Sciatic nerve (tissue), 2 donors: ENCODE measurements at places on chromosomes 2 and 18.

DNA sequence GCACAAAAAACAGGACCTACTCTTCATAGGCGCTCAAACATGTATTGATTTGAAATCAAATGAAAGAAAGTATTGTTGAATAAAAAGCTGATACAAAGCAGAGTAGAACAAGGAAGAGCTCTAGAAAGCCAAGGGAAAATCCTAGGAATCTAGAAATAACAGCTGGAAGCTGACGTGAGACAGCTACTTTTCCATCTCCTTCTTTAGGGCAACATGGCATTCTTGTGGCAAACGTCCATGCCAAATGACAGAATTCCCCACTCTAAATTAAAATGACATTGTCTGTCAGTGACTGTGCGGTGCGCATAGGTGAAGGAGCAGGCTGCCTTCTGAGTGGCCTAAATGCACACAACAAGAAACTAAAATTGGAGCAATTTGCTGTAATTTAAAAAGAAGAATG, 557.4 kb downstream of the SOX11 start:
- no peak for DNase-seq

DNA sequence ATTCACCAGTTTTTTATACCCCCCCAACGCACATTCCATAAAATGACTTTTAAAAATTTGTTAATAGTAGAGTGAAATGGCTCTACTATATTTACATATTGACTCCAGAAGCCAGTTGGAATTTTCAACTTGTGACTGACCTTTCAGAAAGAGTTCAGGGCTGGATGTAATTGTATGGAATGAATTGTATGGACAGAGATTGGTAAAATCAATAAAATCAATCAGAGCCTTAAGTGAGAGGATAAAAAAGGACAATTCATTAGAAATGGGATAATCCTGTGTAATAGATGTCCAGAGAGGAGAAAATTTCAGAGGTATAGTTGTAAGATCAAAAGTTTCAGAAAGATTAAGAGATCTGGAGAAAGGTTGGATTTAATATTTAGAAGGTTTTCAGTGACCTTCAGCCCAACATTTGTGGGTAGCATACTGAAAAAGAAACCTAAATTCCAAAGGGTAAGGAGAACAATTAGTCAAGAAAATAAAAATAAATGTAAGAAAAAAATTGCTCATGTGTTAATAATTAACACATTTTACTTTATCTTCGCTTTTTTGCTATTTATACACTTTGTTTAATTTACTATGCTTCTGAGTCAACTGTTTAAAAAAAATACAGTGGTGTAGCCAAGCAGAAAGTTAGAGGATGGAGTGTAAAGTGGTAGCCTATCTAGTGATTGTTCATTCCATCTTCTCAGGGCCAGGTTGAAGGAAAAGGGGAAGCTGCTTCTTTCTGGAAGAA, 385.4 kb upstream of the TMEFF2 start:
- DNase-seq = no peak

DNA sequence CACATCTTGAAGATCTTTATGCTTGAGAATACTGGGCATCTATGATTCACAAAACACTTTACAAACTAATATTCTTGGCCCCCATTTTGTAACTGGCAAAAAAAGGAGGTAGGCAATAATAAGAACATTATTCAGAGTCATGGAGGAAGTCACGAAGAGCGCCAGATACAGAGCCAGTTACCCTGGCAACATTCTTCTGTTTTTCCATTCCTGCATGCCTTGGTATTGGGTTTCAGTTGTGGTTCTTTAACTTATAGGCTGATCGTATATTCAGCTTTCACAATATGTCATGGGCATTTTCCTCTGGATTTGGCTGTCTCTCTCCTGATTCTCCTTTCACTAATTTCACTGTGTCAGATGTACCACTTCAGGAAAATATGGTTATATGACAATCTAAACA, 234.7 kb downstream of the HRH4 start:
- no peak for DNase-seq

DNA sequence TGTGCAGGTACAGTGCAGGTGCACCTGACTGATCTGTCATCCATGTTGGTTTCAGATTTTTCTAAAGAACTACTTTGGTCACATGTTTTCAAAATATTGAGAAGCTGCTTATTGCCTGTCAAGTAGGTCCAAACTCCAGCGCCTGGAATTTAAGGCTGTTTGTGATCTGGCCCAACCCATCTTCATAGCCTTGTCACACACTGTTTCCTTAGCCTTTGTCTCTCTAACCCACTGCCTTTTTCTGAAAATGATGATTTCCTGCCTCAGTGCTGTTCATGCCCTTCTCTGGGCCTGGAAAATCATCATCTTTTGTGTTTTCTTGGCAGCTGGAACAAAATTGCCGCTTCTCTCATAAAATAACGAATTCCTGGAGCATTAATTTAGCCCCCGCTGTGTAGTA, 7.2 kb downstream of the LIMS1 start:
- DNase-seq = no peak

DNA sequence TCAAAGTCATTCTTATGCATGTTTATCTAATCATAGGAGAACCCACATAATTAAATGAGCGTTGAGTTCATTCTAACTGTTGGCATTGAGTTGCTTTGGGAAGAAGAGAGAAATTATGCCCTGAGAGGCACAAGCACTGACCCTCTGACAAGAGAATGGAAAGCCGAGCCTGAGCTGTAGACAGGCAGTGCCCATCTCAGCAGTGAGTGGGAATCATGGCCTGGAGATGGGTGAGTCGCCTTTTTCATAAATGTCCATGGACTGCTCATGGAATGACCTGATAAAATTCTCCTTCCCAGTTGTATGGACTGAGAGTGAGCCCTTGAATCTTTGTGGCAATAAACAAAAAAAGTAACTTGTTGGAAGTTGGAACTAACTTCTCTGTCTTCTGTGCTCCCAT, 21.4 kb upstream of the MYO3B start:
- no peak for DNase-seq

- no peak for DNase-seq
Observed at GRCh38 chr2:15557887-15558311, 3.2 kb downstream of the NBAS start.

DNA sequence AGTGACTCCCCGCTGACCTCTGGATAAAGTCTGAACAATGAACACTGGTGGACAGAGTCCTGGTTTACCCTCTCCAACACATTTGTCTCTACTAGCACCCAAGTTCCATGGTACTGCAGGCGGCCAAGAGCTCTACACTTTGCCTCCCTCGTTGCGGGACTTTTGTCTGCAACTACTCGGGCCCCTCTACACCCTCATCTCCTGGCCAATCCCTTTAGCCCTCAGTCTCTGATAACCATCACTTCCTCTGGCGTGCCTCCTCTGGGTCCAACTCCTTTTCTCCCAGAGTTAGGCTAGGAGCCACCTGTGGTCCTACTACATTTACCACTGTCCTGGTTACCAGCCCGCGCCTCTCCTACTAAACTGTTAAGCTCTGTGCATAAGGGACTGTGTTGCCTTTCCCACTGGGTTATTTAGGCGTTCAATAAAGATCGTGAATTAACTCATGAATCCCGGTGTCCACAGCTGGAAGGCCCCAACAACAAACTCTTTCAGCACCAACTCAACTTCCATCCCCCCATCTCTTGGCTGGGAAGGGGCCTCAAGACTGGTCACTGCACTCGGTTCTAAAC, 757 bp downstream of the HDHD2 start:
- no peak for DNase-seq
